Mesenchymal stem cell (in vitro differentiated cells and primary cell): ENCODE measurements at places on chromosomes 1 and 21.

GRCh38 chr1:183891158-183891856, 86.4 kb downstream of the RGL1 start:
- no peak for DNase-seq

DNA sequence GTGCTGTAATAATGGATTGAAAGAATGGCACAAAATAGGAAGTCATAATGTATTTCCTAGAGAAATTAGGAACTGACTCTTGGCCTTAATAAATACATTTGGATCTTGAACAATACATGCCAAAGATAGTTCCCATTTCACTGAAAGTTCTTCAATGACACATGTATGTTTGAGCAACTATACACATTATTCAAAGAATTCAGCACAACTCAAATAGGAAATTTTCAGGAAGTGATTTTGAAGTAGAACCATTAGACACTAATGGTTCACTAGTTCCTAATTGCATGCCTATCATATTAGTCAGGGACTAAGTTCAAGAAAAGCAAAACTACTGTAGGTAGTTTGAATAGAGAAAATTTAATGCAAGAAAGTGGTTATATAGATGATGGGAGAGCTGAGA, 404.7 kb downstream of the LMO4 start:
- DNase-seq: no peak

DNA sequence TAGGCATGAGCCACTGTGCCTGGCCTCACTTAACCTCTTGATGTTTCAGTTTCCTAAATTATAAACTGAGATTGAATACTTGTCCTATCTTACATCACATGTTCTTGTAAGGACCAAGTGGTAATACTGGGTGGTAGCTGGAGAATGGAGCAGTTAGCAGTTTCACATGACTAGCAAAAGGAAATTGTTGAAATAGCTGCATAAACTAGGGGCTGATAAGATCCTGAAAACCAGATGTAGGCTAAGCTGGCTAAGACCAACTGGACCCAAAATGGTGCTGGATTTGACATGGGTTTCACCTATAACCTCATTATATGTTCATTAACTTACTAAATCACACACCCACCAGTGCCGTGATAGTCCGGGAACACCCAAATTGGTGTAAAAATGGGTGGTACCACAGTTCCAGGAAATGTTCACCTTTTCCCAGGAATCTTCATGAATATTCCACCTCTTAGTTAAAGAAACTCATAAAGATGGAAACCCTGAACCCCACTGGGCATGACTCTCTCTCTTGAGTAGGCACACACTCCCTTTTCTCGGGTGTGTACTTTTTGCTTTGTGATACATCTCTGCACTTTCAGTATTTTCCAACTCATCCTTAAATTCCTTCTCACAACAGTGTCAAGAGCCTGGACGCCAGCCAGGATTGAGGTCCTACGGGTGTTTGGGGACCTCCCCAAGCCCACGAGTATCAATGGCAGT, at the start of gene PAPPA2:
Gene PAPPA2, plus strand, starts transcription at position 502 of the 705 bp plus-strand sequence. CDS start 93,148 bp downstream, outside the sequence.
- no peak for DNase-seq

DNA sequence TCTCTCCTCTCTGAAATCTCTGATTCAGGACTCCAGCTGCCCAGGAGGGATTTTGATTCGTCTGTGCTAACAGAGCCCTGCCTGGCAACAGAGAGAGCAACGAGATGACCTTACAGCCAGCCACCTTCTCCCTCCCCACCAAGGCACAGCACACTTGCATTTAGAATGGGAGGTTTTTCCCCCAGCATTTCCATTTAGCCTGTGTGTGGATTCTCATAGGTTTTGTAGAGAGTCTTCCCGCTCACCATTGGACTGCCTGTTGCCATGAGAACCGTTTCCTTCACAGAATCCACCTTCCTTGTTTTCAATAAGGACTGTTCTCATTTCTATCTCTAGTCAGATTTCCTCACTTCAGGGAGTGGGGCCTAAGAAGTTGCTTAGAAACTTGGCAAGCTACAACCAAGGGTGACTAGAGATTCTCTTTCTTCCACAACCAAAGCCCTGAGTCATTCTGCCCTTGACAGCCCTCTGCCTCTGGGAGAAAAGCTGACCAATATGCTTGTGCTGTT, 5.8 kb upstream of the IKBKE start:
- DNase-seq: peak; percentile 84

GRCh38 chr1:169731446-169731845, 2.4 kb downstream of the SELE start:
- no peak for DNase-seq

DNA sequence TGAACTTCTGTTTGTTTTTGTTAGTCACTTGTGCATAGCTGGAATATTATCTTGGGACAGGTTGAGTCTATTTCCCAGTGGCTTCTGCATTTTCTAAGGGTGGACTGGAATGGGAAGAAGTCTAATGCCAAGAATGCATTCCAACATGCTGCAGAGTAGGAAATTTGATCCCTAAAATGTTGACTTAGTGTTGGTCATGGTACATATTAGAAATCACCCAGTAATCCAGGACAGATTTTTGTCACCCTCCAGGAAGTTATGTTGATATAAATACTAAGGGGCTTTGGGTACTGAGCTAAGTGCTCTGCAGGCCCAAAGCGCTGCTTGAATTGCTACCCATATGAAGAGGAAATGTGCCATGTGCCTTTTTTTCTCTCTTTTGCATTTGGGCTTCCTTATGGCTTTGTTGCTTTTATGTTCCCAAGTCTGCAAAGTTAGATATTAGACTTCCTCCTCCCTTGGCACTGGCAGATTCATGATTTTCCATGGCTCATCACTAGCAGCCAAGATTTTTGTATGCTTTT, 10.0 kb downstream of the ARID1A start:
- peak; percentile 48 for DNase-seq

- no peak for DNase-seq
Observed at GRCh38 chr1:163107655-163108054, 38.5 kb downstream of the RGS4 start.

DNA sequence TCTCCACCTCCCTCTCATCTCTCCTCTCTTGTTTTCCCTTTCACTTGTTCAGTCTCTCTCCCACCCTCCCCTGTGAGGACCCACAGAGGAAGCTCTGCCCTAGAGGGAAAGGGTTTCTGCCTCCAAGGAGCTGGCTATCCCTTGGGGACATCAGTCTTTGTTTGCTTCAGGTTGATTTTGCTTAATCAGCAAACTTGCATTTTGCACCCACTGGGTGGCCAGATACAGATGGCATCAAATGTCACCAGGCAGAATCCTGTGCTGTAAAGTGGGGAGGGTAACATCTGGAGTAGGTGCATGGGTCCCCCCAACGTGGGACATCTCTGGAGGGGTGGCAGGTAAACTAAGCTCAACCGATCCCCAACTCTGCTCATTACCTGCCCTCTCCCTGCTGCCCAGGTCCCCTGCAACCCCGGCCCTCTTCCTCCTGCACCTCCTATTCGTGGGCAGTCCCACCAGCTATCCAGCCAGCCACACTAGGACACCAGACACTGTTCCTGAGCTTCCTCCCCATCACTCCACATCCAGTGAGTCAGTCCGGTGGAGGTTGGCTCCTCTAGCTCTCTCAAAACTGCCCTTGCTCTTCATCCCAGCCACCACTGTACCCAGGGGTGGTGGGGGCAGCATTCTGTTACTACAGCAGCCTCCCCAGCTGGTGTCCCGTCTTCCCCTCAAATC, 123.3 kb downstream of the KCNN3 start:
- DNase-seq: no peak

GRCh38 chr21:41977034-41977950, 23.5 kb upstream of the C2CD2 start:
- DNase-seq: no peak

DNA sequence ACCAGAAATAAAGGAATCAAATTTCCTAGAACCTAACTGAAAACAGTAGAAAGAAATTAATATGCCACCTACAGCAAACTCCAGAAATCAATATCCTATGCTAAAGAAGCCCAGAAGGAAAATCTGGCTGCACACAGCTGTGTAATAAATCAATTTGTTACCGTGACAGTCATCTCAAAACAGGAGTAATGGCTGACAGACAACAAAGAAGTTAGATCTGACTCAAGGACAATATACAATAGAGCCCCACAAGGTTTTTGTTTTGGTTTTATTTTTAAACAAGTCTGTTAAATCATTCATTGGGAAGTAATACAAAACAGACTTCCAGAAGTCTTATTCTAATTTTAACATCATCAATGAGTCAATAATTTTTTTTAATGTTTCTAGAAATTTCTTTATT, 168.4 kb downstream of the RERE start:
- no peak for DNase-seq

DNA sequence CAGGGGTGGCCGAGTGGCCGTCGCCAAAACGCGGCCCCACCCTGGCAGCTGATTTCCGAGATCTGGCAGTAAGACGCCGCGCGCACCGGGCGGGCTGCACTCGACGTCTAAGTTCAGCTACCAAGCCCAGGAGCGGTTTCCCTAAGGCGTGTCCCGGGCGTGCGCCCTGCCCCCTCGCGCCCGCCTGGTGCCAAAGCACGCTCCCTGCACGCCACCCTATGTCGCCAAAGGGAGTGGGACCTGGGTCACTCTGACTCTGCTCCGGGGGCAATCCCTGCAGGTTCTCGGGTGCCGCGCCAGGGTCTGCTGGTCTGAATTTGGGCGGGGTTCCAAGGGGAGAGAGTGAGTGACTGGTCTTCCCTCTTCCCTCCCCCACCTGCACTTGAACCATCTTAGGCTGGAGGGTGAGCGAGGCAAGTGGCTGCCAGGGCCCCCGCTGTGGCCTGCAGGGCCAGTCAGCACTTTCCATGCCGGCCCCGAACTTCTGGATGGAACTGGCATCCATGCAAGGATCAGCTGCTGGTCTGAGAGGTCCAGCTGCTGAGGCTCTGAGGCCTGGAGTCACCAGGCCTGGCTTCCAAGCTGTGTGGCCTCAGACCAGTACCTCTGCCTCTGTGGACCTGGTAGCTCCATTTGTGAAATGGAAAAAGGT, at the start of gene LRRC38:
Gene LRRC38, minus strand, starts transcription at position 109 of the 652 bp plus-strand sequence. CDS start 410 bp downstream, outside the sequence.
- no peak for DNase-seq

GRCh38 chr1:81004011-81004410, 796.7 kb upstream of the ADGRL2 start:
- DNase-seq: no peak

- no peak for DNase-seq
Observed at GRCh38 chr1:94608142-94608851, 66.7 kb upstream of the F3 start.

- peak; percentile 14 for DNase-seq
Observed at GRCh38 chr1:210264496-210265380, 32.1 kb downstream of the SERTAD4 start.

GRCh38 chr1:109261006-109261405, 11.7 kb downstream of the CELSR2 start:
- DNase-seq: no peak

GRCh38 chr1:207470927-207471326, 16.8 kb downstream of the CR2 start:
- no peak for DNase-seq

DNA sequence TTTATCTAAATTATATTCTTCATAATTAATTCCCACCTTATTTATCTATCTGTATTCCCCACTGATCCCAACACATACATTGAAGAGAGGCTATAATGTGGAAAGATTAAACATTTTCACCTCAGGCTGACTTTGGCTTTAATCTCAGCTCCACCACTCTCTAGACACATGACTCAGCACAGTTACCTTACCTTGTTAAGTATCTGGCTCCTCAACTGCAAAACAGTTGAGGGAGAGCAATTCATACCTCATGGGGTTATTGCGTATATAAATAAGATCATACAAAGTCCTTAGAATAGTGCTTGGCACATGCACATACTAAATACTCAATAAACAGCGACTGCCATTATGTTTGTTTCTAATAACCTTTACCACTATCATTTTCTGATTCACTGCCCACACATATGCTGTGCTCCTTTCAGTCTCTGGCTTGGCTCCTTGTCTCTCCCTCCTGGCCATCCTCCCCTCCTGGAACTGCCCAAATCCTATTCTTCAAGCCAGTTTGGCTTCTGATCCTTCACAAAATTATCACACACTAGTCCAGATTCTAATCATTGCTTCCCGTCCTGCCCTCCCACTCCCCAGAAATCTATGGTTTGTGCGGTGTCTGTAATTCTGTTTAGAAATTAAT, 50.1 kb downstream of the BCL9 start:
- DNase-seq: no peak

DNA sequence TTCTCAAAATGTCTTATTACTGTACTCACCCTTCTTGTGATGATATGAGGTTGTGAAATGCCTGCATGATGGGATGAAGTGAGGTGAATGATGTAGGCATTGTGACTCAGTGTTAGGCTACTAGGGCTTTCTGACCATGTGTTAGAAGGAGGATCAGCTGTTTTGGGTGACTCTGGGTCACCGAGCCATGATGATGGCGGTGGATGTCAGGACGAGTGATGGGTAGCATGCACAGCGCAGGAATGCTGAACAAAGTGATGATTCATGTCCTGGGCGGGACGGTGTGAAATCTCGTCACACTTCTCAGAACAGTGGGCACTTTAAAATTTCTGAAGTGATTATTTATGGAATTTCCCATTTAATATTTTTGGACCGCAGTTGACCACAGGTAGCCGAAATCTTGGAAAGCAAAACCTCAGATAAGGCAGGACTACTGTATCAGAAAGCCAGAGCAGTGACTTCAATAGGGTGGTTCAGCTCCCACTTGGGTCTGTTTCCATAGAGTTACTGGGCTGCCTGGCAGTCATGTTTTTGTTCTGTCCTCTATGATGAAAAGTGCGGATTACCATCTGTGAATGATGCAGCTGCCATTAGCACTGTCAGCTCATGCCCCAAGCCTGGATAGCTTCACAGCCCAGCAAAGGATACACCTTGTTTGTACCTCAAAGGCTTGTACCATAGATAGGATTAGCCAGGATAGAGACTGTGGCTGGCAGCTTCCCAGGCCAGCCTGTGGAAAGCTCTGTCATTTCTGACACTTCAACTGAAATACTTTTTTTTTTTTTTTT, 26.6 kb downstream of the IL6R start:
- DNase-seq: peak; percentile 98

- DNase-seq: no peak
Observed at GRCh38 chr1:67458663-67459062, 28.5 kb upstream of the SERBP1 start.

DNA sequence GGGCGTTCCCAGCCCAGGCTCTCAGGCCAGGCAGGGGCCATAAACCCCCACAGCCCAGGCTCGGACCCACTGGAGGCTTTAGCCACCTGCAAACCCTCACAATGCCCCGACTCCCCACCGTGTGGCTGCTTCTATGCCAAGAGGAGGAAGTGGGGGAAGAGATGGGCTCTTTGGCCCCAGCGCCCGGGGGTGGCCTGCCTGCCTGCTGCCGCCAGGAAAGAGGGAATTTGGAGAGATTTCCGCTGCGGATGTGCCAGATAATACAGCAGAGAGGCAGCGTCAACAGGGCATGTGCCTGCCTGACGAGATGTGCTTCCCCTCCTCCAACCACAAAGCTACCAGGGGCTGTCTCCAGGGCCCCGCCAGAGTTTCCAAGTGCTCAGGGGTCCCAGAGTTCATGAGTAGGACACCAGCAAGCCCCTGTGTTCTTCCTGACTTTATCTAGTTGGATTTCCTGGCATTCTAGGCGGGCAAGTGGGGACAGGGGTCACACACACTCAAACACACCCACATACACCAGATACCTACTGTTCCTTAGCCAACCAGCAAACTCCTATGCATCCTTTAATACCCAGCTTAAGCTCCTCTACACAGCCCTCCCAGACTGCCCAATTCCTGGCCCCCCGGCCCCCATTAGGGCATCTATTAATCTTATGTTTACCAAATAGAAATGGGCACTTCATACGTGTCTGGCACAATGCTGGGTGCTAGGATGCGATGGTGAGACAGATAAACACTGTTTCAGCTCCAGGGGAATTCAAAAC, 14.1 kb downstream of the EPHA2 start:
- DNase-seq: no peak
